ENCODE measurements at places on chromosomes 2 and 18. TPM values are rescaled to one million over a fixed set of nuclear protein-coding genes. Genes with fewer than 3 reads are reported as not detected.

DNA sequence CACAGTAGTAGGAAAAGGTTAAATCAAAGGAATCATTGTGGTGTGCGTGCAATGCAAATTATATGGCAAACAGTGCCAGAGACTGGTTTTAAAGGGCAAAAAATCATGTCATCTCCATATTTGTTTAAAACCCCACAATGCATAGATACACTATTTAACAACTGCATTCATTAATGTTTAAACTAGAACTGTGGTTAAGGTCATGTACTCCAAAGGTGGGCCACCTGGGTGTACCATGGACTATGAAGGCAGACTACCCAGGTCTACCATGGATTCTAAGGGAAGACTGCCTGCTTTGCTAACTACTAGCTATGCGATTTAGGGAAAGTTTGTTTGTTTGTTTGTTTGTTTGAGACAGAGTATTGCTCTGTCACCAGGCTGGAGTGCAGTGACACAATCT lies 356.3 kb downstream of the ZEB2 start:
- no peak for DNase-seq

- DNase-seq, result no peak
Observed at GRCh38 chr18:3466872-3467271, 16.9 kb downstream of the TGIF1 start.

DNA sequence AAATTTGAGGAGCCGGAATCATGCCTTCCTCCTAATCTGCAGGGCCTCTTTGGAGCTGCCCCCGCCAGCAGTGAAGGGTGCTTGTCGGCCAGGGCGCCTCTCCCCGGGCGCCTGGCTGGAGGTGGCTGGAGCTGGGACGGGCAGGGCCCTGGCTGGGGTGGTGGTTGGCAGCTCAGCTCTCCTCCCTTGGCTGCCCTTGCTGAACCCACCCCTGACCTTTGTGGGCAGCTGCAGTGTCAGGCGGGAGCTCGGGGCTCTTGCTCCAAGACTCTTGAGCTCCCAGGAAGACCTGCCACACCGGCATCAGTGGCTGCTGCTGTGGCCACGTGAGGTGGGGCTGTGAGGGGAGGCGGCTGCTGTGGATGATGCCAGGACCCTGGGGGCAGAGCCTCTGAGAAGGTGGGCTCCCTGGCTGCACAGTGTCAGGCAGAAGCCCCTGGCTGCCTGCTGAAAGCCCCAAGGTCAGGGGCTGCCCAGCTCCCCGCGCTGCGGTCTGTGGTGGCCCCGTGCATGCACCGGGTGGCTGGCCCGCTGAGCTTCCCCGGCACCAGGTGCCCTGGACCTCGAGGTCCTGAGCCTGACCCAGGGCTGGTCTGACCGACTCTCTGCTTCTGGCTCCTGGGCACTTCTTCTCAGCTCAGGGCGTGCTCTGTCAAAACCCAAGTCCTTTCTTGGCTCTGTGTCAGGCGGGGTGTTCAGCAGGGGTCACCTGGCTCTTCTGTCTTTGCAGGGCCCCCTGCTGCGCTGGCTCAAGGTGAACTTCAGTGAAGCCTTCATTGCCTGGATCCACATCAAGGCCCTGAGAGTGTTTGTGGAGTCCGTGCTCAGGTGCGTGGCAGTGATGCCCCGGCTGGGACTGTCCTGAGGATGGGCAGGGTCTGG lies 34.5 kb downstream of the PDIA6 start:
- no peak for DNase-seq

DNA sequence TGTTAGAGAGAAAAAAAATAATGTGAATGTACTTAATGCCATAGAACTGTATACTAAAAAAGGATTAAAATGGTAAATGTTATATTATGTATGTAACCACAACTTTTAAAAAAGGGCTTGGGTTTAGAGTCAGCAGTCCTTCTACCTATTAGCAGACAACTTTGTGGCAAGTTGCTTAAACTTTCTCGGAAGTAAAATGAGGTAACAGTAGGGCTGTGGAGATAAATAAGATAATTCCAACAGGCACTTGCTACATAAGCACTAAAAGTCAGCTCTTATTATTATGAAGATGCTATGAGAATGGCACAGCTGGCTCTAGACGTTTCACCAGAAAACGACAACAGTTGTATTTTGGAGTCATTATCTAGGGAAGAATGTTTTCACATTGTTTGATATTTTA lies 31.3 kb downstream of the AAK1 start:
- no peak for DNase-seq

GRCh38 chr2:239463541-239464165 lies 62.8 kb upstream of the HDAC4 start:
- peak; percentile 35 for DNase-seq

- no peak for DNase-seq
Observed at GRCh38 chr2:189327879-189328847, 113.1 kb upstream of the WDR75 start.

DNA sequence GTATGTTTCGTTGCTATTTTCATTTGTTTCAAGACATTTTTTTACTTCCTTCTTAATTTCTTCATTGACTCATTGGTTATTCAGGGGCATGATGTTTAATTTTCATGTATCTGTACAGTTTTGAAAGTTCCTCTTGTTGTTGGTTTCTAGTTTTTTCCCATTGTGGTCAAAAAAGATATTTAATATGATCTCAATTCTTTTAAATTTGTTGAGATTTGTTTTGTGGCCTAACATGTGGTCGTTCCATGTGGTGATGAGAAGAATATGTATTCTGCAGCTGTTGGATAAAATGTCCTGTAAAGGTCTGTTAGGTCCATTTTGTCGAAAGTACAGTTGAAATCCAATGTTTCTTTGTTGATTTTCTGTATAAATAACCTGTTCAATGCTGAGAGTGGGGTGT lies 110.3 kb upstream of the MAP4K4 start:
- DNase-seq, result no peak

DNA sequence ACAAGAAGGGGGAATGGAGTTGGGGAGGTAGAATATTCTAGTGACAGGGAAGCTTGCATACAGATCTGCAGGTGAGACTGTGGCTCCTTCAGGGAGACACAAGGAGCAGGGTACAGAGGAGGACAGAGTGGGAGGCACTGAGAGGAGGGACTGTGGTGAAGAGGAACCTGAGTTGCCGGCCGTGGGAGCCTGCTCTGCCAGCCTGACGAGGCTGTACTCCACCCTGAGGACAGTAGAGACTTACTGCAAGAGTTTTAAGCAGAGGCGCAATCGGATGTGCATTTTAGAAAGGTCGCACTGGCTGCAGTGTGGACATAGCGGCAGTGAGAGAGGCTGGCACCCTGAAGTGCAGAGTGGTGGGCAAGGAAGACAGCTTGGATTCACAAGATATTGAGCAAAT lies 185.8 kb downstream of the GFPT1 start:
- no peak for DNase-seq

Gene VSNL1
- not detected for polyA plus RNA-seq

- DNase-seq, result peak; percentile 67
Observed at GRCh38 chr2:19863303-19864041, 38.3 kb downstream of the TTC32 start.

GRCh38 chr2:121902616-121903015 lies 147.2 kb downstream of the TSN start:
- DNase-seq, result no peak

GRCh38 chr2:233034091-233034882 lies 1.8 kb downstream of the NEU2 start:
- no peak for DNase-seq

- peak; percentile 8 for DNase-seq
Observed at GRCh38 chr2:47554311-47554905, 151.5 kb downstream of the MSH2 start.

DNA sequence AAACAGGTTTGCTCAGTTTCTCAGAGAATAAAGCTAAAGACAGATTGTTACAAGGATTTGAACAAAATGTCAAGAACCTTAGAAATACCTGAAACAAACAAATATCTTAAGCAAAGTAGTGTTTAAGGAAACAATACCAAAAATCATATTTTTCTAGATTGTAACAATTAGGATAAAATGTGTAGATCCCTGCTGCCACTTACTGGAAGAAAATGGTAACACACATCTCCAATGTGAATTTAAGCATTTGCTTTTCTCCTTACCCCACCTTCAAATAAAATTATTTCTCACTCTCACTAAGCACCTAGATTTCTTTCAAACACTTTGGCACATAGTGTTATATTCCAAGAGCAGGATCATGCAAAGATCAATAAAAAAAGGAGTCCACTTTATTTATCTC lies 34.9 kb downstream of the SUCLG1 start:
- DNase-seq, result no peak

Gene CPLX4
- polyA plus RNA-seq, result not detected

DNA sequence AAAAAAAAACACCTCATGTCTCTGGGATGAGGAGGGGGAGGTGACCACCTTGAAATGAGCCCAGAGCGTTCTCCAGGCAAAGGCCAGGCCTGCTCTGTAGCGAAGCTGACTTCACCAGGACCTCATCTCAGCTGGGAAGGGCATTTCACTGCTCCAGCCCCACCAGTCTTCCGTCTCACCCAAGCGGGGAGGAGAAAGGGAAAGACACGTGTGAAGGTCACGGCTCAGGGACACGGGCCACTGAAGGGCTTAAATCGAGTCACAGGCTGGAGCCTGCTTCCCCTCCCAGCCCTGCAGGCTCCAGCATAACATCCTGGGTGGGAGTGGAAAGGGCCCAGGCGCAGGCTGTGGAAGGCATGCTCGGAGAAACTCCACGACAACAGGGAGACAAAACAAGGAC lies 18.1 kb downstream of the THAP4 start:
- DNase-seq, result no peak

Gene EGR4
- polyA plus RNA-seq, result 0.12 TPM

DNA sequence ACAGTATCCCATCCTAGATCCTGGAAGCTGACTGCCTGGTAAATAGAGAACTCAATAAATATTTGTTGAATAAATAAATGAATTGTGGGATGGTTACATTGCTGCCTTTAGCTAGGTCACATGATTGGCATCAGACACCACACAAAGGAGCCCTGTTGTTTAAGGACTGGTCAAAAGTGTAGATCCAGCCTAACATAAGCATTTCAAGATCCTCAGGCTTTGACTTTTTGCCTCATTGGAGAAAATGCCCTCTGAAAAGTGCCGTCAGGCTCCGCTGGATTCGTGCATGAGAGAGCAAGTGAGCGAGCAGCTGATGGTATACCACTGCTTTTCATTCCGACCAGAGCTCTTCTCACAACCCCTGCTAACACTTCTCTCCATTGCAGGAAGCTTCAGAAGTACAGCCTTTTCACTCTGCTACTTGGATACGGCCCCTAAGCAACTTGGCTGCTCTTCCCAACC lies 1.3 kb upstream of the ZNF24 start:
- DNase-seq, result no peak

Gene TCF4
- polyA plus RNA-seq, result 12.9 TPM

- DNase-seq, result peak; percentile 39
Observed at GRCh38 chr2:218081063-218081462, 12.0 kb downstream of the RUFY4 start.

Gene POTEE
- polyA plus RNA-seq, result 0.18 TPM

Gene C1GALT1C1L
- polyA plus RNA-seq, result not detected

DNA sequence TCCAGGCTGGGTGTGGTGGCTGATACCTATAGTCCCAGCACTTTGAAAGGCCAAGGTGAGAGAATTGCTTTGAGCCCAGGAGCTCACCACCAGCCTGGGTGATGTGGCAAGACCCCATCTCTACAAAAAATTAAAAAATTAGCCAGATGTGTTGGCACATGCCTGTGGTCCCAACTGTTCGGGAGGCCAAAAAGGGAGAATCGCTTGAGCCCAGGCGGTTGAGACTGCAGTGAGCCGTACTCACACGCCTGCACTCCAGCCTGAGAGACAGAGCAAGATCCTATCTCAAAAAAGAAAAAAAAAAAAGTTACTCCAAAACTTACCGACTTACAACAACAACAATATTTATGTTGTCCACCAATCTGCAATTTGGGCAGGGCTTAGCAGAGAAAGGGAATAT lies 178.0 kb upstream of the FN1 start:
- no peak for DNase-seq

Gene PDCD1
- polyA plus RNA-seq, result not detected
